ENCODE measurements at places on chromosomes 5 and 9.

DNA sequence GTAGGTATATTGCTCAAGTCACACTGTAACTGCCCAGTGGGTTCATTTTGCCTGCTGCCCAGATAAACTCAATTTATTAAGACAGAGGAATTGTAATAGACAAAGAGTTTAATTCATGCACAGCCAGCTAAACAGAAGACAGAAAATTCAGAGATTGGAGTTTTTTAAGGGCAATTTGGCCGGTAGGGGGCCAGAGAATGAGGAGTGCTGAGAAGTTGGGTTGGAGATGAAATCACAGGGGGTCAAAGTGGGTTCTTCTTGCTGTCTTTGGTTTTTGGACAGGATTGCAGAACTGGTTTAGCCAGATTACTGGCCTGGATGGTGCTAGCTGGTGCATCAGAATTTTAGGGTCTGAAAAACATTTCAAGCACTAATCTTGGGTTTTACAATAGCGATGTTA, 20.7 kb upstream of the IL33 start:
- no peak for DNase-seq

- DNase-seq: peak; percentile 54
Observed at GRCh38 chr9:128072144-128073021, 4.4 kb downstream of the SLC25A25 start.

GRCh38 chr9:6961845-6962522, 204.2 kb downstream of the KDM4C start:
- DNase-seq: no peak

- DNase-seq: peak; percentile 1
Observed at GRCh38 chr5:8184455-8185063, 315.6 kb downstream of the MTRR start.

- no peak for DNase-seq
Observed at GRCh38 chr5:1985781-1986180, 103.1 kb upstream of the IRX4 start.

- DNase-seq: no peak
Observed at GRCh38 chr9:125984461-125984860, 237.3 kb downstream of the PBX3 start.

DNA sequence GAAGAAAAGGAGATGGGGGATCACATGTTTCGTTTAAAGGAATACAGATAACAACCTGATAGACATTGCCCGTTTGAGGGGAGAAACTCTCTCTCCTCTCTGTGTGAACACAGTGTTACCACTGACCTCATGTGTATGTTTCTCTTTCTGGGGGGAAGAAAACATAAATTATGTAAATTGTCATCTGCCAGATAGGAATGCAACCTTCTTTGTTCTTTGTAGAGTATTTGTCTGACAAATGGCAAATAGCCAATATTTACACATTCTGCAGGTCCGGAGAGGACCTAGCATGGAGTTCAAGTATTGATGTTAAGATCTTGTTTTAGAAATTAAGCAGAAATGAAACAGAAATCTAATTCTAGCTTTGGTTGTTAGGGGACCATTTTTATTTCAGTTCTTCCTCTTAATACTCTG, 276.3 kb downstream of the SAXO1 start:
- DNase-seq: no peak

DNA sequence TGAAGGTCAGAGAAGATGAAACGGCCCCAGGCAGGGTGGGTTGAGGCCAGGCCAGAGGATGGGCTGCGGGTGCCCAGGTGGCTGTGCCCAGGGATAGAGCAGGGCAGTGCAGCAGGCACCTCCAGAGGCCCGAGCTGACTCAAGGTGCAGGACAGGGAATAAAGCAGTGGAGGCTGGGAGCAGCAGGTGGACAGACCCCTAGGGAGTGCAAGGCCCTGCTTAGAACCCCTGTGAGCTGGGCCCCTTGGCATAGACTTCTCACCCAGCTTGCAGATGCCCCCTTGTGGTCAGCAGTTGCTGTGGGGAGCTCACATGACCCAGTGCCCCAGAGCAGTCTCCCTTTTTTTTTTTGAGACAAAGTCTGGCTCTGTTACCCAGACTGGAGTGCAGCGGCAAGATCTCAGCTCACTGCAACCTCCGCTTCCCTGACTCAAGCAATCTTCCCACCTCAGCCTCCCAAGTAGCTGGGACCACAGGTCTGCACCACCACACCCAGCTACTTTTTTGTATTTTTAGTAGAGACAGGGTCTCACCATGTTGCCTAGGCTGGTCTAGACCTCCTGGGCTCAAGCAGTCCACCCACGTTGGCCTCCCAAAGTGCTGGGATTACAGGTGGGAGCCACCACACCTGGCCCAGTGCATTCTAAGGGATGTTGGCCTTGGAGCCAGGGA, 118.8 kb downstream of the WNK2 start:
- DNase-seq: peak; percentile 19

DNA sequence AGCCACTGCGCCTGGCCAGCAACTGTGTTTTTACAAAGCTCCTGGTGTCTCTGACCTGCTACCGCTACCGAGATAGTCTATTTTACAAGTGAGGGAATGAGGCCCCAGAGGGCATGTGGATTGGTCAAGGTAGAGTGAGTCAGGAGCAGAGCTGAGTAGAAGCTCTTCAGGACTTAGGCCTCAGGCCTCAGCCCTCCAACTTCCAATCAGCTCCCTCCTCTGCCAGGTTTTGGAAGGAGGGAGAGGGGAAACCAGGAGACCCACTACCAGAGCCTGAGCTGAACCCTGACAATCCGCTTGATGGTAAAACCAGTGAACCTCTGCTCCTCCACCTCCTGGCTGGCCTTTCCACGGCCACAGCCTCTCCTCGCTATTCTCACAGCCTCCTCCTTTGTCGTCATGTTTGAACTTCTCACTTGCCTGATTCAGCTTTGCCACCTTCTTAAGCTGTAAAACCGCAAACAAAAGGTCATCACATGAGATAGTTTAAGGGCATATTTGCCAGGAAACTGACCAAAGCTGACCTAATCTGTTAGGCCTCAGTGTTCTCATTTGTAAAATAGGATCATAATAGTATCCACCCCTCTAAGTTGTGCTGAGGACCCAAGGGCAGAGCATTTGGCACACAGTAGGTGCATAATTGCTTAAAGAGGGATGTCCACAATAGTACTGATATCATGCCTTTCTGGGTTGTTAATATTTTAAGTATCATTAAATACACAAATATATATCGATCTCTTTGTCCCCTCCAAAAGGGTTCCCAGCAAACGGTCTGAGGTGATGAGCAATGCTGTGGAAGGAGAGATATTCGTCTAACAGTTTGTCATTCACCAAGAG, 1.7 kb downstream of the TRAF1 start:
- no peak for DNase-seq

GRCh38 chr9:87337335-87338087, 160.2 kb upstream of the DAPK1 start:
- no peak for DNase-seq

DNA sequence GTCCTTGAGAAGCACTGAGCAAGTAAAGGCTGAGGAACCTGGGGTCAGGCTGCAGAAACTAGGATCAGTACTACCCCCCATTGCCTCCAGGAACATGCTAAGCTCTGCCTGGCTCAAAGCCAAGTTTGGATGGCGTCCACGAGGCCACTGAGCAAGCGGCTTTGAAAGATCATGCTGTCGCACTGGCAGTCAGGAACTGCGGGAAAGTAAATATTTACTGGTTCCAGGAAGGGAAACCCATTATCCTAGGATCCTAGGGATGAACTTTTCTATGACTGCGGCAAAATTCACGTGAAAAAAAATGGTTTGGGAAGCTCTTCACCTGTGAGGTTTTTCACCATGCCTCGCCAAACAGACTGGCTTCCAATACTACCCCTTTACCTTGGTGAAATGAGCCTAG, 75.3 kb upstream of the PJA2 start:
- DNase-seq: no peak

DNA sequence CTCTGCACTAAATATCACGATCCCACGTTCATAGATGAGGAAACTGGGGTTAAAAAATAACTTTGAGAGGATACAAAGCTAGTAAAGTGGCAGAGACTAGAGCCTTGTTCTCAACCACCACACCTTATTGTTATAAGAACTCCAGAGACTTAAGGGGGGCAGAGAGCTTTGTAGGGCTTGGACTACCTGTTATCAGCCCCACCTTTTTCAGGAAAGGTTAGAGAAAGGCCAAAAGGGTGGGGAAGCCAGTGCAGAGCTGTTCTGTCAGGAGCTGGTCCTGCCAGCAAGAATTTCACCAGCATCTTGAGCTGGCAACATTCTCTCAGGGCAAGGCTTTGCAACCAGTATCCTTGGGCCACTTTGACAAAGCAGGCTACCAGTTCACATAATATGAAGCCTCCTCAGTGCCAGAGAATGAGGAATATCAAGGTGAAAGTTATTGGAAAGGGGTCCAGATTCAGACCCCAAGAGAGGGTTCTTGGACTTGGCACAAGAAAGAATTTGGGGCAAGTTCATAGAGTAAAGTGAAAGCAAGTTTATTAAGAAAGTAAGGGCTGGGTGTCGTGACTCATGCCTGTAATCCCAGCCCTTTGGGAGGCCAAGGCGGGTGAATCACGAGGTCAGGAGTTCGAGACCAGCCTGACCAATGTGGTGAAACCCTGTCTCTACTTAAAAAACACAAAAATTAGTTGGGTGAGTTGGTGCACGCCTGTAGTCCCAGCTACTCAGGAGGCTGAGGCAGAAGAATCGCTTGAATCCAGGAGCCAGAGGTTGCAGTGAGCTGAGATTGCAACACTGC, 66.2 kb upstream of the CLINT1 start:
- no peak for DNase-seq

DNA sequence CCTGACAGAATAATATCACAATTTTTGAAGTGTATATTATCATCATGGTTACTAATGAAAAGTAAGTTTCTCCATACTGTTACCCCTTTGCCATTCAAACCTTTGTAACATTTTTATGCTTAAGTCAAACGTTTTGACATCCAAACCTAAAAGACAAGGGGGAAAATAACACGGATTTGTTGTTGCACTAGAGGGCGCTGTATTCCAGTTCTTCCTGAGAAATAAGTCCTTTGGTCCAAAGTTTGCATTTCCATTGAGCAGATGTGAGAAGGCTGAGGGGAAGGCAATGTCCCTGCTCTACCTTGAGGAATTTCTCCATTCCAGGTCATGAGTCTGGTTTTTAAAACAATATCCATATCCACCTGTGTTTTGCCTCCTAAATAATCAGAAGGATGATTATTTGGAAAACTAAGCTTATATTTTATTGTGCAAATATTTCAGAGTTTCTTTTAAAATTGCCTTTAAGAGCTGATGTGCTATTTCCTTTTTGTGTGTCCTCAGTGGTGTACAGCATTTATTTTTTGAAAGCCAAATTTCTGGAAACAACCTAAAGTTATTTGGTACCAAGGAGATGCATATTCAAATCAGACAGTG, 9.7 kb downstream of the LECT2 start:
- DNase-seq: peak; percentile 69
